8988T (cell line): ENCODE measurements at places on chromosomes 2 and 18.
A peak's percentile ranks its signal among the peaks of the same experiment; 100 is the strongest.

GRCh38 chr2:208049441-208049840 is 24.1 kb upstream of the PLEKHM3 start:
- no peak for DNase-seq

DNA sequence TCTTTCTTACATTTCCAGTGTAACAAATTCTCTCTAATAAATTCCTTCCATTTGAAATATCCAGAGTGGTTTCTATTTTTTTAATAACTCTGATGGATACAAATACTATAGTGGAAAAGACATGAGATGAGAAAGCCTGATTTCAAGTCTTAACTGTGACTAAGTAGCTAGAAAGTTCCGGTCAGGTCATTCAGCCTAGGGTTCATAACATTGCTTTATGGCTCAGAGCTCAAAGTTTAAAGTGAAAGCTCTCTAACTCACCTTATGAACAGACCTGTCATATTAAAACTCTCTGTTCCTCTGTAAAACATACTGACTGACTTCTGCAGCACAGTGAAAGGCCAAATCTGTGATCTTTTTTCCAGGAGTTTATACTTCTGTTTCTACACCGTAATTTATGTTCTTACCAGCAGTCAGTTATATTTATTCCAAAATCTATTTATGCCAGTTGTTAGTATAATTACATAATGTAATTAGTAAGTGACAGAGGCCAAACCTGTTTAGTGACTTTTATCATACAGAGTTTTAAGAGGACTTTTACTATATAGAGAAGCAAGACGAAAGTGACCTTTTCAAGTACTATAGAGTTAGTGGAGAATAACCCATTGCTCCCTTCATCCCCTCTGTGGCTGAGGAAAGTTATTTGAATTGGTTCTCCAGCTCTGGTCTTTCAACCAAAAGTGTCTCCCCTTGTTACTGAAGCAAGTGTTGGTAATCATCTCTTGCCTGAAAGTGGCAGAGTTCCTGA is 118.8 kb upstream of the PDE1A start:
- DNase-seq, result no peak

GRCh38 chr2:235268535-235268934 is 225.3 kb upstream of the AGAP1 start:
- DNase-seq, result no peak

GRCh38 chr2:176461098-176461808 is 192.0 kb downstream of the MTX2 start:
- DNase-seq, result no peak

DNA sequence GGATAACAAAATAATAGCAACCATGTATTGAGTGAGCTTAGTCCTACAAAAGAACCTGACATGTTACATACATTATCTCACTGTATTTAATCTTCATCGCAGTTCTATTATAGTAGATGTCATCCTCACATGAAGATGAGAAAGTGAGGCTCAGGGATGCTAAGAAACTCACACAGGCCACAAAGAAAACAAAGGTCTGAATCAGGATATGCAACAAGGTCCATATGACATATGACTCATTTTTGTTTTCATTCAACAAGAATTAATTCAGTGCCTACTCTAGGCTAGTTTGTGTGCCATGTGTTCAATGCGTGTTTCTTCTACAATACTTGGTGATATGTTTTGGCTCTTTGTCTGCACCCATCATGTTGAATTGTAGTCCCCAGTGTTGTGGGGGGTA is 219.7 kb upstream of the EPHA4 start:
- DNase-seq, result no peak

- DNase-seq, result no peak
Measured at GRCh38 chr2:216539791-216540241, 41.2 kb downstream of the RPL37A start.

DNA sequence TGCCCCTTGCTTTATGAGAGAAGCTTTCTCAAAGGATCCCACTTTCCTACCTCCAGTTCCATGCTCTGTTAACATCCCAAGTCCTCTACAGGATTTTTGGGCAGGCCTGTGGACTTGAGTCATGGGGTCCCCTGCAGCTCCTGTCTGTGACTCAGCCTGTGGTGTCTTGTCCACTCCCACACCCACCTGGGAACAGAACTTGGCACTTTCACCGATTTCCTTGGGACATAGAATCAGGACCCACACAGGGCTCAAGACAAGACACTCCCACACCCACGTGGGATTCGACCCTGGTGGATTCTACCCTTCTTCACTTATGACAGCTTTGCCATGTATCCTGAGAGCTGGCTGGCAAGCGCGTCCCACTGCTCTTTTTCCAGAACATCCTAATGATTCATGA is 30.7 kb upstream of the HDAC4 start:
- no peak for DNase-seq

DNA sequence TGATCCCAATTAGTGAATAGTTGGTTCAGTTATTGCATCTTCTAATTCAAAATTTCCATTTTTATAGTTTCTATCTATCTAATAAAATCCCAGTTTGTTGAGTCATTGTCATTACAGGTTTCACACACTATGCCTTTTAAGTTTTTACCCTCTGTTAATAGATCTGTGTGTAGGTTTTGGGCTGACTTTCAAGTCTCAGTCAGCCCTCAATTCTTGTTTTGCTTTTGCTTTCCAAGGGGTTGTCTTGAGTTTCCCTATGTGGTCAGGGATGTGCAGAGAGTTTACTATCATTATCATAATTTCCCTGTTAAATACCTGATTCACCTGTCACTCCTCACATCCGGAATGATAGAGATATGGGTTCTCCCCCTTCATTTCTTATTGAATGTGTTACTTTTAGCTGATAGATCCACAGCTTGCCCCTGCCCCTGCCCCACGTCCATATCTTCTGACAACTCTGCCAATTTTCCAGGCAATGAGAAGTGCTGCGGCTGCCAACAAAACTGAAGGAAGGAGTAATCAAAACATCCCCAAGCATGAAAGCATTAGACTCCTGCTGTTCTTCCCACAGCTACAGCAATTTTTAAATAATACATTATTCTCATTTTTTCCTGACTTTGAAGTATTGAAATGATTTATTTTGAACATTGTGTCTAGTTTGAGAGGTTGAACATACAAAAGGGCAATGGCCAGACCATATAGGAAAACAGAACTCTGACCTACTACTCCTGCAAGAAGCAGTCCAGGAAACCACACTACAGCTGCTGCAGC is 1064.8 kb downstream of the SUCLG1 start:
- DNase-seq, result no peak

DNA sequence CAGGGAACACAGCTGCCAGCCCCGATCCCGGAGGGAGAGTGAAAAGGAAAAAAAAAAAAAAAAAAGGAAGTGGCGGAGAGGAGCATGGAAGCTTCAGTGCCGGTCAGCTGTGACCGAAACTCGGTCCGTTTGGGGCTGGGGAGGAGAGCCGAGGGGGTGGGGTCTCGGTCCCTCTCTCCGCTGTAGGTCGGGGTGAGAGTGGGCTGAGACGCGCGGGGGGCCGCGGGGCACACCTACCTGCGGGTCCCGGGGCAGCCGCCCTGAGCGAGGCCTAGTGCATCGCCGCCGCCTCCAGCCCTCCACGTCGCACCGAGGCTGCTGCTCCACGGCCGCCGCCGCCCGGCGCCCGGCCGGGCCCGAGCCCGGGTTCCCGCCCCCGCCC is 536 bp downstream of the VPS54 start:
- peak; percentile 22 for DNase-seq
